ENCODE measurements at places on chromosomes 5 and 9. TPM values are rescaled to one million over a fixed set of nuclear protein-coding genes. Genes with fewer than 3 reads are reported as not detected.

DNA sequence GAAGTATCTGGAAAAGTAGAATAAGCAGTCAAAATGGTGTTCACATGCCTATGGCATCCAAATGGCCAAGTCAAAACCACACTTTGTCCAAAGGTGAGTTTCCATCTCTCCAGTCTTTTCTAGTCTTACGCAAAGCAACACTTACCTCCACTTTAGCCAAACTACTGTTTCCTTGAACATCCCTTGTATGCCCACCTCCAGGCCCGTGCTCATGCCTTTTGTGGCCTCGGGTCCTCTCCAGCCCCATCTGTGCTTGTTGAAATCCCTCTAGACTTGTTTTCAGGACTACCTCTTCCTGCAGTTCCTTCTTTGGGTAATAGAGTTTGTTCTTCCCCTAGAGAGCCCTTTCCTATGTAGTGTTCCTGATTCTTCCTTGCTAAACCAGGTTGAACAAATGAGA, 61.0 kb downstream of the ANGPTL2 start:
- H3K36me3 ChIP-seq: peaks cover 3% of the 10 kb centered on the region
- H3K27me3 ChIP-seq: no peaks in the 10 kb centered on the region
- H3K4me1 ChIP-seq: peaks cover 15% of the 10 kb centered on the region
- no peak for DNase-seq
- H3K27ac ChIP-seq: no peak overlapping the region
- H3K4me3 ChIP-seq: no peak overlapping the region

Gene IL3
- total RNA-seq: not detected

Gene ANKRD18B
- 1.4 TPM for total RNA-seq

DNA sequence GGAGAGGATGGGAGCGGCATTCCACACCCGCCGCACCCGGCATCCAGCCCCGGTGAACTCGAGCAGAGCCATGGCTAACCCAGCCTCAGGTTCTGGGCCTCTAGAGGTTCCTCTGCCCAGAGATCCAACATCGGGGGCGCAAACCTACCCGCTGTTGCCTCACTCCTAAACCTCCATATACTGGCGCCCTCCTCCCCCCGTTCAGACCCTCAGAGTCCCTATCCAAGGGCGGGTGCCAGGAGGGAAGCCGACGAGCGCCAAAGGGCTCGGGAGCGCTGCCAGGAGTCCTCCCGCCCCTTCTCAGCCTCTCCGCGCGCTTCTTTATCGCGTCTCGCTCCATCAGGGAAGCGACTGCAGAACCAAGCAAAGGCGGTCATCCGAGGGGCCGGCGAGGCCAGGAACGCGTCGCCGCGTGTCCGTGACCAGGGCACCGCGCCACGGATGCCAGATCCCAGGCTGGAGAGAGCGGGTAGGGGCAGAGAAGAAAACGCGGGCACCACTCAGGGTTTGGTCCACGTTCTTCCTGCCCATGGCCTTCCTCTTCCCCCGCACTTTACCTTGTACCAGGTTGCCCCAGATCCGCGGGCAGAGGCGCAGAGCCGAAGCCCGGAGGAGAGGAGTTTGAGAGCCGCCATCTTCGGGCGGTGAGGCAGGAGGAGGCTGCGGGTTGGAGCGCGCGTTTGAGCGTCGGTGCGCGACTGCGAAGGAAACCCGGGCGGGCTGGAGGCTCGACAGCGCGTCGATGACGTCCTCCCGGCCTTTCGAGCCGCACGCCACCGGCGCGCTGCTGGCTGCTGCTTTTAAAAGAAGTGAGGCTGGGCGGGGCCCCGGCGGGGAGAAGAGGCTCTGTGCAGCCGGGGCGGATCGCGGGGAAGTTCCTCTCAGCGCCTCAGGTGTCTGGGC, at the start of gene OXCT1:
TSS of gene OXCT1 (minus strand) at position 702 of the 903 bp plus-strand sequence. CDS start at position 635, 67 bp downstream.
- peaks cover 37% of the 10 kb centered on the region for H3K4me1 ChIP-seq
- H3K4me3 ChIP-seq: peak within 1 kb of the TSS; percentile 88
- H3K27ac ChIP-seq: peak within 1 kb of the TSS; percentile 91
- DNase-seq: peak; percentile 95
- H3K27me3 ChIP-seq: no peaks in the 10 kb centered on the region
- no peaks in the 10 kb centered on the region for H3K36me3 ChIP-seq

DNA sequence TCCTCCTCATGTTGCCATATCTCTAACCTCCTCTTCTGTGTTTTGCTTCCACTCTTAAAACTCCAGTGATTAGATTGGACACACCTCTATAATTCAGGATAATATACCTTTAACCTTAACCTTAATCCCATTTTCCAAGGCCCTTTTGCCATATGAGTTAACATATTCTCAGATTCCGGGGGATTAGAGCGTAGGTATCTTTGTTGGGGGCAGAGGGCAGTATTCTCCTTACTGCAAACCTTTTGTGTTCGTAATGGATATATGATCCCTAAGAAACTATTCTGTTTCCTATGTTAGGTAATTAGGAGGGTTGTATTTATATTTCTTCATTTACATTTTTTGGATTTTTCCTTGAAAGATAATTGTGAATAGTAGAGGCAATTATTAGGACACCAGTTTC, 99.5 kb downstream of the VPS13A start:
- H3K36me3 ChIP-seq: peaks cover 11% of the 10 kb centered on the region
- H3K27ac ChIP-seq: no peak overlapping the region

Gene DIRAS2
- 20.2 TPM for total RNA-seq

Gene C7
- not detected for total RNA-seq

DNA sequence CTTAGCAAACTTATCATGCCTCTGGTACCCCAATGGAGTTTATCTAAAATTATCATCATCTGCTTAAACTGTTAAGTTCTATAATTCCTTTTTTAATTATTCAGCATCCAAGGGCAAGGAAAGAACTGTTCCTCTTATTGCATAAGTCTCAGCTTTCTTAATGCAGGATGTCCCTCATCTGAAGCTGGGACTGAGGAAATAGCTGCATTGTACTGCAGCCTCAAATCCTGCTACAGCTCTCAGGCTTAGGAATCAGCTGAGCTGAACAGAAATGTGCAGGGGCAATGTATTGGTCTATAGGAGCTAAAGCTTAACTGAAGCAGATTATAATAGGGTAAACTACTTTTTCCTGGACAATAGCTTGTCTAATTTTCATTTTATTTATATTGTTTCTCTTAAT, 48.0 kb downstream of the HAPLN1 start:
- peaks cover 20% of the 10 kb centered on the region for H3K36me3 ChIP-seq
- no peak for DNase-seq
- H3K4me1 ChIP-seq: peaks cover 34% of the 10 kb centered on the region
- H3K27ac ChIP-seq: peak overlapping the region; percentile 42
- no peak overlapping the region for H3K4me3 ChIP-seq
- no peaks in the 10 kb centered on the region for H3K27me3 ChIP-seq

Gene PPP3R2
- total RNA-seq: not detected

Gene PHYHD1
- 3.4 TPM for total RNA-seq

- peaks cover 4% of the 10 kb centered on the region for H3K27me3 ChIP-seq
- H3K4me3 ChIP-seq: no peak overlapping the region
- H3K36me3 ChIP-seq: peaks cover 7% of the 10 kb centered on the region
- H3K27ac ChIP-seq: no peak overlapping the region
Measured at GRCh38 chr5:27158171-27158570, 119.8 kb upstream of the CDH9 start.

Gene IL33
- total RNA-seq: not detected

- no peak for DNase-seq
- no peaks in the 10 kb centered on the region for H3K36me3 ChIP-seq
- peaks cover 8% of the 10 kb centered on the region for H3K27me3 ChIP-seq
- H3K27ac ChIP-seq: no peak overlapping the region
Measured at GRCh38 chr5:101663543-101663942, 632.5 kb downstream of the SLCO4C1 start.

GRCh38 chr9:85262333-85262732, 479.4 kb downstream of the AGTPBP1 start:
- H3K4me3 ChIP-seq: no peak overlapping the region
- peaks cover 1% of the 10 kb centered on the region for H3K27me3 ChIP-seq
- H3K27ac ChIP-seq: no peak overlapping the region
- peaks cover 6% of the 10 kb centered on the region for H3K4me1 ChIP-seq
- no peaks in the 10 kb centered on the region for H3K36me3 ChIP-seq
- no peak for DNase-seq

Gene CCDC192
- total RNA-seq: not detected

DNA sequence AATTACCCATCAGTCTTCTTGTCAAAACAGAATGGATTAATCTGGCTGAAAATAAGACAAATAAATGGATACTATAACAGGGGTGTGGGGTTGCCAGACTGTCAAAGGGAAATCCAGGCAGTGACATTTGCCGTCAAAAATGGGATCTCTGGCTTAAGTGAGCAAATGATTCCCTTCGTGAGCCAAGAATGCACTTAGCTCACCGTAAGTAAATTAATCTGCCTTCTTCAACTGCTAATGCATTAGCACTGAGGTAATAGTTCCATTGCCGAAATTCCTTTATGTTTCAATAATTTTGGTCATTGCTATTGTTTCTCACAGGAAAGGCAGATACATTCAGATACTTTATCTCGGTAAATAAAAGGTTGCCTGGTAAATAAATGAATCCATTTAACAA, 377.8 kb downstream of the KIAA0825 start:
- H3K36me3 ChIP-seq: peaks cover 5% of the 10 kb centered on the region
- H3K27ac ChIP-seq: no peak overlapping the region
- no peak overlapping the region for H3K4me3 ChIP-seq
- H3K27me3 ChIP-seq: no peaks in the 10 kb centered on the region

GRCh38 chr9:71670121-71670520, 98.2 kb downstream of the CEMIP2 start:
- no peaks in the 10 kb centered on the region for H3K36me3 ChIP-seq
- no peak overlapping the region for H3K4me3 ChIP-seq
- H3K27ac ChIP-seq: no peak overlapping the region

- no peak overlapping the region for H3K27ac ChIP-seq
- H3K27me3 ChIP-seq: no peaks in the 10 kb centered on the region
Measured at GRCh38 chr5:83393504-83393866, 78.1 kb upstream of the VCAN start.

DNA sequence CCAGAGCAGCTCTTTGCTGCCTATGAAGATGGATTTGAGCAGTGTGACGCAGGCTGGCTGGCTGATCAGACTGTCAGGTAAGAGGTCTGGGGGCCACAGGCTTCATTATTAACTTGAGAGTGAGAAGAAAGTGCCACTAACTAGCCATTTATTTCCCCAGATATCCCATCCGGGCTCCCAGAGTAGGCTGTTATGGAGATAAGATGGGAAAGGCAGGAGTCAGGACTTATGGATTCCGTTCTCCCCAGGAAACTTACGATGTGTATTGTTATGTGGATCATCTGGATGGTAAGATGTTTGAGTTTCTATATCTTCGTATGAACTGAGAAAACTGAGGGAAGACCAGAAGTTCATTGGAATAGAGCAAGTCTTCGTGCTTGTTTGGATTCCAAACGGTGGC, 22.1 kb downstream of the VCAN start:
- no peak overlapping the region for H3K4me3 ChIP-seq
- H3K27ac ChIP-seq: peak overlapping the region; percentile 9
- peaks cover 26% of the 10 kb centered on the region for H3K4me1 ChIP-seq
- DNase-seq: no peak

Data from chondrocyte (in vitro differentiated cells).